ENCODE measurements at places on chromosomes 3 and 15.
A peak's percentile ranks its signal among the peaks of the same experiment; 100 is the strongest.

GRCh38 chr3:162141272-162141791, 644.7 kb downstream of the OTOL1 start:
- H3K4me1 ChIP-seq, result no peaks in the 10 kb centered on the region
- H3K36me3 ChIP-seq, result no peaks in the 10 kb centered on the region
- no peak overlapping the region for H3K27ac ChIP-seq

DNA sequence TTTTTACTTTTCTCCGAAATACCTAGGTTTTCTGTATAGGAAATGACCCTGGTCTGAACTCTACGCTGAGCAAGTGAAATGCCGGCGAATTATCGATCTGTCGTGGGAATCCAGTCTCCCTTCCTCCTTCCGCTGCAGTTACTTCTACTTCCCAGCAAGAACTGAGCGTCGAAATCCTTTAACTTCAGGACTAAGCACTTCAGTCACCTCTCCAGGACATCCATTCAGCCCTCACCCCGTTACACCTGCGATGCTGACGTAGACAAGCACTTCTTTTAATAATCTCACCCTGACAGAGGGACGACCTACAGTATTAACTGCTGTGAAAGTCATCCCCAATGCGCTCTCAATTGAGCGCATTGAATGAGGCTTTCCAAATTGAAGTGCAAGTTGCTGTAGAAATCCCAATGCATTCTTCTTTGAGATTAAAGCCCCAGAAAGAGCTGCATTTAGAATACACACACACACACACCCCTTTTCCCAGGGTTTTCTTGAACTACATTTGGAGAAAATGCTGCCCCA, 1.3 kb downstream of the TOP2B start:
- DNase-seq, result no peak
- H3K27ac ChIP-seq, result peak overlapping the region; percentile 99
- H3K36me3 ChIP-seq, result no peaks in the 10 kb centered on the region
- H3K27me3 ChIP-seq, result no peaks in the 10 kb centered on the region
- peak overlapping the region; percentile 93 for H3K4me3 ChIP-seq
- H3K4me1 ChIP-seq, result no peaks in the 10 kb centered on the region

- no peaks in the 10 kb centered on the region for H3K27me3 ChIP-seq
- no peak overlapping the region for H3K4me3 ChIP-seq
- H3K27ac ChIP-seq, result peak overlapping the region; percentile 93
- H3K4me1 ChIP-seq, result no peaks in the 10 kb centered on the region
- DNase-seq, result no peak
- no peaks in the 10 kb centered on the region for H3K36me3 ChIP-seq
Measured at GRCh38 chr3:100526613-100527346, 34.4 kb downstream of the TMEM45A start.

GRCh38 chr3:133296981-133297380, 102.9 kb upstream of the BFSP2 start:
- H3K27ac ChIP-seq, result no peak overlapping the region
- DNase-seq, result no peak
- H3K4me3 ChIP-seq, result no peak overlapping the region
- H3K27me3 ChIP-seq, result no peaks in the 10 kb centered on the region

- H3K4me1 ChIP-seq, result no peaks in the 10 kb centered on the region
- no peak overlapping the region for H3K4me3 ChIP-seq
Measured at GRCh38 chr3:41092844-41093243, 106.5 kb upstream of the CTNNB1 start.

- no peaks in the 10 kb centered on the region for H3K27me3 ChIP-seq
- no peaks in the 10 kb centered on the region for H3K4me1 ChIP-seq
- H3K36me3 ChIP-seq, result no peaks in the 10 kb centered on the region
- no peak for DNase-seq
Measured at GRCh38 chr15:62591842-62592838, 427.1 kb upstream of the C2CD4B start.

DNA sequence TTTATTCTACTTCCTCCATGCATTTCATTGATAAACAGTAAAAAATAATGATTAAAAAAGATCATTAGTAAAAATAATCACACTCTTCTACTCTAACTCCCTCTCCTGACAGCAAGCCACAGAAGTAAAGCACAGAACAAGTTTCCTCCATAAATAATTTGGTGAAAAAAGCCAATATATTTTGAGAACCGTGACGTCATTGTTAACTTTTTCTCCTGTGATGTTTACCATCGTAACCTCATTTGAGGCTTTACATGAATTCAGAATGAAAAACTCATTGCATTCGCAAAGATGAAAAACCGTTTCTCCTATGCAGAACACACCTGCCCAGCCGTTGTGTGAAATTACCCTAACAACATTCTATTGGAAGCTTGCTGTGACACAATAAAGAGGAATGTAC, 120.7 kb downstream of the NSUN3 start:
- no peak for DNase-seq
- H3K4me1 ChIP-seq, result no peaks in the 10 kb centered on the region
- H3K27me3 ChIP-seq, result no peaks in the 10 kb centered on the region
- no peak overlapping the region for H3K4me3 ChIP-seq
- H3K36me3 ChIP-seq, result no peaks in the 10 kb centered on the region

- no peaks in the 10 kb centered on the region for H3K4me1 ChIP-seq
- H3K27me3 ChIP-seq, result no peaks in the 10 kb centered on the region
- H3K36me3 ChIP-seq, result no peaks in the 10 kb centered on the region
- no peak overlapping the region for H3K4me3 ChIP-seq
- H3K27ac ChIP-seq, result no peak overlapping the region
Measured at GRCh38 chr3:29072611-29073010, 208.3 kb upstream of the RBMS3 start.

GRCh38 chr3:194756460-194756779, 70.7 kb downstream of the FAM43A start:
- H3K27me3 ChIP-seq, result no peaks in the 10 kb centered on the region
- DNase-seq, result no peak
- H3K4me1 ChIP-seq, result peaks cover 10% of the 10 kb centered on the region
- H3K27ac ChIP-seq, result peak overlapping the region; percentile 83
- H3K36me3 ChIP-seq, result no peaks in the 10 kb centered on the region

DNA sequence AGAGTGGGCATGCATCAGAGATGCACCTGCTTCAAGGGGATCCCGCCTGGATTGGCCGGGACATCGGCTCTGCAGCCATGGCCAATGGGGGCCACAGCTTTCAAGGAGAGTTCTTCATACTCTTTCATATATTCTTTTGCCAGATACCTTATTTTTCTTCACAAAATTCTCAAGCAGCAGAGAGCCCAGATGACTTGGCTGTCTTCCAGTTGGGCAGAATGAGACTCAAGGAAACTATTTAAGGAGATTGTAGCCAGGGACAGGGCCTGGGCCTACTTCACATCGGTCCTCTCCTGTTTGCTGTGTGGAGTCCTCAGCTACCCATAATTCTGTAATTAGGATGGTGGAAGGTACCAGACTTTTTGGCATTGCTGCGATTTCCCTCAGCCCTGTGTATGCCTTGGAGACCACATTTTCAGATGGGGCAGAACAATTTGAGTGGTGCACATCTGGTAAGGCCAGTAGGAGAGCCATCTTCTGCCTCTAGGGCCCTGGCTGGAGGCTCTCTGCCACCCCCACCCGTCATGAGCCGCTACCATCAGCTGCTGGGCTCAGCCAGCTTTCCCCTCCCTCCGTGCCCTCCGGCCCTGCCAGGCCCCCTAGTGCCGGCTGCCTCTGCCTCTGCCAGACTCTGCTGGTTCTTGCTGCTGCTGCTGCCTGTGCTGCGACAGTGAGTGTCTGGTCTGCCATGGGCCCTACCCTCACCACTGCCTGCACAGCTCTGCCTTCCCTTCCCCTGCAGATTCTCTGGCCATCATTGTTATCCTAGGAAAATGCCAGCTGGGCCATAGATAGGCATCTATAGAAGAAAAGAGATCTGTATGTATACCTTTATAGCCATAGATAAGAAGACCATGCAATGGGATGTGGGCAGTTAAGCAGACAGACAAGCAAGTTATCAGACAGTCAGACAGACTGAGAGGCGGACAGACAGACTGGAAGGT, 6.7 kb downstream of the PLIN1 start:
- H3K36me3 ChIP-seq, result no peaks in the 10 kb centered on the region
- H3K27me3 ChIP-seq, result no peaks in the 10 kb centered on the region
- H3K27ac ChIP-seq, result no peak overlapping the region
- DNase-seq, result no peak

DNA sequence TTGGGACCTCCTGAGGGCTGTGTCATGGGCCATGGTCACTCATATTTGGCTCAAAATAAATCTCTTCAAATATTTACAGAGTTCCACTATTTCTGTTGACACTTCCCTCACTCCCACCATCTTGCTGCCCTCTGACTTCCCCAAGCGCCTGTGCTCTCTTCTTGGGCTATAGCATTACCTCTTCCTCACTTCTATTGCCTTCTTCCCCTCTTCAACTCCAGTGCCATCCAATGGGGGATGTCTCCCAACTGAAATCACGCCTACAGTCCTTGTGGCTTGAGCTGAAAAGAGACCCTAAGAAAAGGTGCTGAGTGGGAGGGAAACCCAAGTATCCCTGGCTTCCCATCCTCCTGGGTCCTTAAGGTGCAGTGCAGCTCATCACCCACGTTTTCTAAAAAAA, 21.8 kb downstream of the UMPS start:
- no peaks in the 10 kb centered on the region for H3K27me3 ChIP-seq
- DNase-seq, result no peak
- no peaks in the 10 kb centered on the region for H3K4me1 ChIP-seq
- no peaks in the 10 kb centered on the region for H3K36me3 ChIP-seq
- H3K27ac ChIP-seq, result no peak overlapping the region
- H3K4me3 ChIP-seq, result no peak overlapping the region

DNA sequence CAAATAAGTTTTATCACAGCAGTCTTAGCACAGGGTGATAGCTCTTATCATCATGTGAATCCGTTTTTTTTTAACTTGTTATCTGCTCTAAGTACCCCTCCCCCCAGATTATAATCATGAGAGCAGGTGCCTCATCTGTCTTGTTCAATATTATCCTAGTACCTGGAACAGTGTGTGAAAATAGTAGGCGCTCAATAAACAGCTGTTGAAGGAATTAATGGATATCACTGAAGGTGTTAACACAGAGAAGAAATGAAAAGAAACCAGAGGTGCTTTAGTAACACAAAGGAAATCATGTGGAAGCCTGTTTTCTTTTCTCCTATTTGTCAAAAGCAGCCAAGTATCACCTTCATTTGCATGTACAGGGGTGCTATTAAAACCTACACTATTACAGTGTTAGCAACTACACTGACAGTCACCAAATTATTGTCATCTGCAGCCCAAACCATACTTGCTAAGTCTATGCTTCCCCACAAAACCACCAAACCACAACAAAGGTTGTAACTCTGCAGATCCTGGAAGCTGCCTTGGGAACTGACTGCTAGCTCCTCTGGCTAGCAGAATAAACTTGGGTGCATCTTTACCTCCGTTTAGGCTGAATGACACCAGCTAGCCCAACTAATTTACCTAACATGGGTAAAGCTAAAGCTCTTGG, 2.9 kb downstream of the XPC start:
- no peak overlapping the region for H3K27ac ChIP-seq
- no peak for DNase-seq
- H3K4me1 ChIP-seq, result no peaks in the 10 kb centered on the region
- H3K36me3 ChIP-seq, result no peaks in the 10 kb centered on the region
- H3K27me3 ChIP-seq, result no peaks in the 10 kb centered on the region

- no peaks in the 10 kb centered on the region for H3K36me3 ChIP-seq
- H3K4me1 ChIP-seq, result no peaks in the 10 kb centered on the region
- no peak overlapping the region for H3K27ac ChIP-seq
- no peaks in the 10 kb centered on the region for H3K27me3 ChIP-seq
- no peak for DNase-seq
Measured at GRCh38 chr15:61336026-61336638, 107.0 kb upstream of the RORA start.

DNA sequence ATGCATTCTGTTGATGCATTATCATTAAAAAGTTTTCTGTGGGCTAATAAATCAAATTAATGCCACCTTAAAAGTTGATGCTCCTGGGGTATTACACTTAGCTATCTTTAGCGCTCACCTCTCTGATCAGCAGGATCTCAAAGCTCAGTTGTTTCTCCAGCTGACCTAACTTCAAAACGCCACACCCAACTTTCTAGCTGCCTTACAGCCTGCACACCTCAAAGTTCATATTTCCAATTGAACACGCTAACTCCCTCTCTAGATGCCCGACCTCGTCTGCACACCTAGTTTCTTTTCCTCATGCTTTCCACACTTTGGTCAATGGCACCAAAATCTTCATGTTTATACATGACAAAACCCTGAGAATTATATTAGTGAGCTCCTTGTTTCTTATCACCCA, 98.2 kb upstream of the AGTR1 start:
- H3K27ac ChIP-seq, result no peak overlapping the region
- no peaks in the 10 kb centered on the region for H3K27me3 ChIP-seq
- no peak for DNase-seq
- H3K36me3 ChIP-seq, result no peaks in the 10 kb centered on the region

DNA sequence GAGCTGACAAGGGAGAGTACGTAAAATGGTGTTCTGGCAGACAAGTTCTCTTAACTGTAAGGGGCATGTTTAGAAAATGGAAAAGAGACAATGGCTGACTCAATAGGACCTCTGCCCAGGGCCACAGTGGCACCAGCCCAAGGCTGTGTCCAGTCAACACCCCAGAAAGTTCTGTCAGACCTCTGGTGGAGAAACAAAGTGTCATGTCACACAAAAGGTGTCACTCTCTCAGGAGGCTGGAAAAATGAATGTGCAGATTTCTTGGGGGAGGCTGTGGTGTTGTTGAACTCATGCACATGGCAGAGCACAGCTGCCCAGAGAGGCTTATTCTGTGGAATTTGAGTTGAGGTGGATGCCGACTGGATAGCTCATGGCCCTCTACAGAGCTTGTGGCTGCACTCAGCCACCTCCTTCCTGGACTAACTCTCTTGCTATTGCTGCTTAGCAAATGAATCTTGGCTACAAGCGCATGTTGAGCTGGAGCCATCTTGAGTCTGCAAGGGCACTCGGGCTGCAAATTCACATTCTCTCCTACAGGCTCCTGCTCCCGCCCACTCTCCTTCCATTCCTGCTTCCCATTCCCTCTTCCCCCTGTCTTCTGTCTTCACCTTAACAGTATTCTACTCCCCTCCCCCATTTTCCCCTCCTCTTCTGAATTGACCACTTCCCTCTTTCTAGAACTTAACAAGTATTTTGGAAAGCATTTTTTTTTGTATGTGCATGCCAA, 55.8 kb upstream of the SLC7A14 start:
- H3K36me3 ChIP-seq, result no peaks in the 10 kb centered on the region
- H3K27me3 ChIP-seq, result no peaks in the 10 kb centered on the region
- H3K27ac ChIP-seq, result no peak overlapping the region
- DNase-seq, result no peak
- H3K4me3 ChIP-seq, result no peak overlapping the region

- H3K36me3 ChIP-seq, result no peaks in the 10 kb centered on the region
- H3K27me3 ChIP-seq, result no peaks in the 10 kb centered on the region
- H3K27ac ChIP-seq, result peak overlapping the region; percentile 8
- DNase-seq, result no peak
- H3K4me1 ChIP-seq, result no peaks in the 10 kb centered on the region
- H3K4me3 ChIP-seq, result no peak overlapping the region
Measured at GRCh38 chr15:63997715-63998442, 48.4 kb downstream of the DAPK2 start.

GRCh38 chr3:22377421-22377820, 626.4 kb upstream of the ZNF385D start:
- no peak for DNase-seq
- H3K4me1 ChIP-seq, result no peaks in the 10 kb centered on the region
- no peak overlapping the region for H3K4me3 ChIP-seq
- H3K27me3 ChIP-seq, result peaks cover 13% of the 10 kb centered on the region

GRCh38 chr3:33791477-33792166, 6.8 kb upstream of the PDCD6IP start:
- H3K27ac ChIP-seq, result no peak overlapping the region
- DNase-seq, result no peak
- no peaks in the 10 kb centered on the region for H3K4me1 ChIP-seq
- H3K36me3 ChIP-seq, result no peaks in the 10 kb centered on the region
